ENCODE measurements at places on chromosomes 1 and 21.

DNA sequence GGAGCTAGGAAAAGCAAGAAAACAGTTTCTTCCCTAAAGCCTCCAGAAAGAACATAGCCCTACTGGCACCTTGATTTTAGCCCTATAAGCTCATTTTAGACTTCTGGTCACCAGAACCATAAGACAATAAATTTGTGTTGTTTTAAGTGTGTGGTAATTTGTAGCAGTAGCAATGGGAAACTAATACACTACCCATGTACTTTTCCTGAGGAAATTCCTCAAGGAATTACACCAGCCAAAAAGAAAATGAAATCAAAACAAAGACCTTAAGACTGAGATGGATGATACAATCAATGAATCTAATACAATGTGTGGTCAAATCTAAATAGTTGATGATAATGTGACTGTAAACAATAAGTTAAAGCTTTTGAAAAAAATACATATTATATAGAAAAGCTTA is 11.8 kb downstream of the VAMP4 start:
- DNase-seq = no peak

- no peak for DNase-seq
Measured at GRCh38 chr1:7018351-7018750, 233.1 kb downstream of the CAMTA1 start.

- DNase-seq = no peak
Measured at GRCh38 chr1:197029749-197030148, 37.3 kb downstream of the F13B start.

- DNase-seq = no peak
Measured at GRCh38 chr1:238962941-238963340, 423.4 kb upstream of the CHRM3 start.

DNA sequence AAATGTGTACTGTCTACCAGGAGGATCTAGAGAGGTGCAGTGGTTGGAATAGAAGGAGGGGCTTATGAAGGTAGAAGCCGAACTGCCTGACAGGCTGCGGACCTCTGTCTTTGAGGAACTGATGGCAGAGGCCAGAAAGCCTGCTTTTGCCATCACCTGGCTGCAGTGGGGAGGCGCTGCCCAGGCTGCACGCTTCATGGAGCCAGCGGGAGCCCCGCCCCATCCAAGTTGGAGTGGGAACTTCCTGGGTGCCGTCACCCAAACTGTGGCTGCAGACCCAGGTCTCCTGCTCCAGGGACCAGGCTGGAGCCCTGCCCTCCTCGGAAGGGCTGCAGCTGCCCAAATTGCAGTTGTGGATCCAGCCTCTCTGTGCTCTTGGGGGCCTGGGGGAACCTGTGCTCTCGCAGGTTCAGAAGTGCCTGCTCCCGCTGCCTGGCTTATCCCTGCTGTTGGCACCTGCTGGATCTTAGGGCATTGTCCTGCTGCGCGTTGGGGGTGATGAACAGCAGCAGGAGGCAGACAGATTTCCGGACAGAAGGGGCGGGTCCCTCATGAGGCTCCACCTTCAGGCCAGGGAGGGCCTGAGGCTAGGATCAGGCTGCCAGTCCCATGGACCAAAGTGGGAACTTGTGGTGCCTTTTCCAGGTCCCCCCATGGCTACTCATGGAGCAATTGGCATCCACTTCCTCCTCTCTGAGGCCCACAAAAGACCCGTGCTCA is 118.0 kb upstream of the PLPPR4 start:
- no peak for DNase-seq

GRCh38 chr1:17845583-17845982 is 90.5 kb downstream of the ACTL8 start:
- DNase-seq = no peak

DNA sequence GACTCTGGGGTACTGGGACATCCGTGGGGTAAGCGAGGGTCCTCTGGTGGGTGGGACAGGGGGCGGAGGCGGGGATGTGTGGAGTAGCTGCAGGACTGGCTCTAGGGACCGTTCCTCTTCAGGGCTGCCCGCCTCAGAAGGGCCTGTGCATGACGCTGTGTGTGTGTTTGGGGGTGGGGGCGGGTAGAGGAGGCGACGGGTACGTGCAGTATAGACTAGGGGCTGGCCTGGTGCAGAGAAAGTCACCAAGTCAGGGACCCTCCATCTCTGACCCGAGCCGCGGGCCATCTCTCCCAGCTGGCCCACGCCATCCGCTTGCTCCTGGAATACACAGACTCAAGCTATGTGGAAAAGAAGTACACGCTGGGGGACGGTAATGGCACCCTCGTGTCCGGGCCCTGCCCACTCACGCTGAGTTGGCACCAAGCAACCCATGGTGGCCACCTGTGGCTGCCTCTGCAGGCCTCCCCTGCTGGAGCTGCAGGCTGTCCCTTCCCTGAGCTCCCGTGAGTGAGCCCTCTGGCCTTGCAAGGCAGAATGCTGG is 342 bp downstream of the GSTM5 start:
- no peak for DNase-seq

DNA sequence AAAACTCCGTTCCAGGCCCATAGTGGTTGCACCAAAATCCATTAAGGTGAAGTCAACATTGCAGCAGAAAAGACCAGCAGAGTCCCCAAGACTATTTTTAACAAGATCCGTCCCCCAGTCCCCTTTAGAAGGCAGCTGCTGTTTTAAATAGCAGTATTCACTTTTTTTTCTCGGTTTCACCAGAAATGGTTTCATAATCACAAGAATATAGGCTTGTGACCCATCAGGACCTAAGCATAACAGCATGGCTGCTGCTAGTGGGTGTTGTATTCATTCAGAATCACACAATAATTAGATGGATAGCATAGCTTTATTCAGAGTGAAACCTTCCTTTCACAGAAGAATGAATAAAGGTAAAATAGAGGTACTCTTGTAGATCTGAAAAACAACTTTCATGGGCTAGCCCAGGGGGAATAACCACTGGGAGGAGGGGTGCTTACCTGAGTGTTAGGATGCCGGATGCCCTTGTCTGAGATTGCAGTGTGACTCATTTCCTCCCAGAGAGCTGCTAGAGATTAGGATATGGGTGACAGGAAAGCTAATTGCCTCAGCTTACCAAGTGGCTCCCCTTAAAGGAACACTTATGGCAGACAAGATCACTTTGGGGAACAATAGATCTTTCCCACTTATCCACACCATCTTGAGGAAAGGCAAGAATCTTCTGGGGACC is 35.0 kb downstream of the ACKR1 start:
- DNase-seq = no peak

- no peak for DNase-seq
Measured at GRCh38 chr1:33364565-33364918, 43.6 kb upstream of the A3GALT2 start.

DNA sequence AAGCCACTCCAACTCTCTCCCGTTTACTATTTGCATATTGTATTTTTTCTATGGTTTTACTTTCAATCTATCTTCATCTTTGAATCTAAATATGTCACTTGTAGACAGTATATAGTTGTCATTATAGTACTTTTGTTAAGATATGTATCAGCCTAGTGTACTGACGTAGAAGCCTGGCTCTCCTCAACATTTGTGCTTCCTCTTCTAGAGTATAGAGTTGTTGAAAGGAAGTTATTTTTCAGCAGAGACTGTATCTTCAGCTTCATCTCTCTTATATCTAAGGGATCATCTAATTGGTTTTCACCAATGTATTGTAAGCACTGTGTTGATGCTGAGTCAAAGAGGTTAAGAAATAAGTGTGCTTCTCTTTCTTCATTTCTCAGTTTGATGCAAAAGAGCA is 192.8 kb downstream of the LMO4 start:
- DNase-seq = no peak

DNA sequence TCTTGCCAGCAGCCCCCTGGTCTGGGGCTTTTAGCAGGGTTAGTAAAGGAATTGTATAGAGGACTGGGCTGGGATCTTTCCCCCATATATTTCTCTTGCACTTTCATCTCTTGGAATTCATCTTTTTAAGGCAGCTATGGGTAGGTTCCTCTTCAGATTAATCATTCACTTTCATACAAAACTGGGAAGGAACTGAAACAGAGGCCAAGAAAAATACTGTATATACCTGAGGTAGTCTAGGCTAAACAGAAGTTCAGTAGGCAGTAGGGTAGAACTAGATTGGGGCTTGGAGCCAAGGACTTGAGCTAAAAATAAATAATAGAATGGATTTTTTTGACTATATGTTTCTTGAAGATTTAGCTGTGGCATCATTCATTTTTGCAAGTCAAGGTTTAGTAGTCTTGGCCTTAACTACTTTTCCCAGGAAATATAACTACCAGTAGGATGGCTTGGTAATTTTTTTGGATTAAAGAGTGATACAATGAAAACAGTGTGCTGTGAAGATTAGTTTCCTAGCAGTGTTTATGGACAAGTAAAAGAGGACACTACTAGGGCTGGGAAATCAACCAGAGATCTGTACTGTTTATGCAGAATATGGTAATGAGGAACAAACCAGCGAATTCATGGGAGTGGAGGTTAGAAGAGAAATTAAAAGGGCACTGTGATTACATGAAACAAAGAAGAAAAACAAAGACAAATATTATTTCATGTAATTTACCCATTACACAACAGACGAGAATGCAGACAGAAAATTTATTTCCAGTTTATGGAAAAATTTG is 50.9 kb upstream of the PTGS2 start:
- no peak for DNase-seq

- DNase-seq = no peak
Measured at GRCh38 chr1:214657299-214657698, 54.3 kb downstream of the CENPF start.

DNA sequence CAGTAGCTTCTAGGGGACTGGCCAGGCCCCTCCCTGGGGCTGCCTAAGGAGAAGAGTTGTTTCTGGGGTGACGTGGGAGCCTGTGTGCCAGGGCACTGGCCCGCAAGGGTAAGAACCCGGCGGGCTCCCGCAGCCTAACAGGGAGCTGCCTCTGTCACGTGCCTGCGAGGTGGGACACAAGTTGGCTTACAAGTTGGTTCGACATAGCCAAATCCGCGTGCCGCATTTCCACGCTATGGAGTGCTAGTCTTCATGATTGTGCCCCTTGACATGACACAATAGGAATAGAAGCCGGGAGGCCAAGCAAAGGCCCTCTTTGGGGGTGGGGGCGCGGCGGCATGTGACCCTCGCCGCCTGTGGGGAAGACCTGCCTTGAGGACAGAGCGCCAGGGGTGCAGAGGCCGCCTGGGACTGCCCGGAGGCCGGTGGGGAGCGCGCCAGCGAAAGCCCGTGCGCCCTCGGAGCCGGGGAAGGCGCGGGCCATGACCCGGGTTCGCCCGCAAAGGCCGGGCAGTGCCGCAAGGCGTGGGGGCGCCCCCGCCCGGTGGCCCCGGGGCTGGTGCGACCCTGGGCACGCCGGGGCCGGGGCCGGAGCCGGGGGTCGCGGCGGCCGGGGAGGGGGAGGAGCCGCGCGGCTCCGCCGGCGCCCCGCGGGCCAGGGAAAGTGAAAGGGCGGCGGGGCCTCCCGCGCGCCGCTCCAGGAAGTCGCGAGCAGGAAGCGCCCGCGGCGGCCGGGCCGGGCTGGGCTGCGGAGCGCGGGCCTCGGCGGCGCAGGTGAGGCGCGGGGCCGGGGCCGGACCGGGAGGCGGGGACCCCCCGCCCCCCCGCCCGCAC is at the start of gene SLC37A1:
SLC37A1 (plus strand) TSS at position 702 of the 834 bp plus-strand sequence. CDS start 4,603 bp downstream, outside the sequence.
- DNase-seq = peak; percentile 64

GRCh38 chr1:156811168-156811567 is 5.5 kb downstream of the SH2D2A start:
- no peak for DNase-seq

DNA sequence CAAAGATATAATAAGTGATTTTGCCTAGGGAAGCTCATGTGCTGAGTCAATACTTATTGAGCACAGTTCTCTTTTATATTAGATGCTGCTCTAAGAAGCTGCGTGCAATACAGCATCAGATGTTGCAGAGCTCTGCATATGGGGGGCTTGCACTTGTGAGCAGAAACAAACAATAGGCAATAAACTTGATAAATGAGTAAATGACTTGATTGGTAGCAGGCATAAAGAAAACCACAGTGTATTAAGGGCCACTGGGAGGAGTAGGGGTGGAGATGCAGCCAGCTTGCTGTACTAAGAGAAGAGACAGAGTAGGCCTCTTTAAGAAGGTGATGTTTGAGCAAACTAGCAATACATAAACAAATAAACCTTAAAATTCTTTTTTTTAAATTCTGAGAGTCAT is 598.5 kb upstream of the ADAMTS5 start:
- DNase-seq = no peak

GRCh38 chr1:237074371-237075117 is 32.6 kb downstream of the RYR2 start:
- no peak for DNase-seq

DNA sequence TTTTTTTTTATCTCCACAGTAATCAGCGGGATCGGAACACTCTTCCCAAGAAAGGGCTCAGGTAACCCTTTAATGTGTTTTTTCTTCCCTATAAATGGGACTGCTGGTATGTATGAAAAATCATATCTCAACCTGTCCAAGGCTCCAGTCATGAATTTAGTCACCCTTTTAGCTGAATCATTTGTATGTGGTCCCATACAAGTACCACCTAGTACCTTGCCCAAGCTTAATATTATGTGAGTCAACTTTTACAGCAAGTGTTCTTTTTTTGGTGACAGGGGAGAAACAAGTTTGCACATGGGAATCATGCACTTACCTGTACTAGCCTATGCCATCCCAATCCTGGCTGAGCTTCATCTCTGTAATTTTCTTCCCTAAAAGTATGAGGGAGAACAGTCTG is 43.7 kb upstream of the IPO9 start:
- no peak for DNase-seq

DNA sequence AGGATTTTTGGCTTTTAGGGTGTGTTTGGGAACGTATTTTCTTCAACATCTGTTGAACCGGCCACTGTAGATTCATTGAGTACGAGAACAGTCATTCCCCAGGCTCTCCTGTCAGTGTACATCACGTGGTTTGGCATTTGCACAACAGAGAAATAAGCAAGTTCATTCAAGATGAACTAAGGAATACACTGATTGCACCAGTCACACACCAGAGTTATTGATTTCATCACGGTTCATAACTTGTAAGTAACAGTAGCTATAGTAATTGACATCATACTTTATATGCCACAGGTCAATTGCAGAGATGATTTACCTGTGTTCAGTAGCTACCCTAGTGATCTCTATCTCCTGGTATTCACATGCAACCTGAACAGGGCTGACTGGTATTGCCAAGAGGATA is 90.7 kb upstream of the ETS2 start:
- DNase-seq = no peak

All from activated naive CD8-positive, alpha-beta T cell treated with anti-CD3 and anti-CD28 coated beads for 36 hours (primary cell).